ENCODE measurements at places on chromosomes 4 and X.

GRCh38 chr4:112938461-112939058 is 110.9 kb upstream of the ANK2 start:
- DNase-seq: peak; percentile 78

GRCh38 chrX:136762820-136763452 is 17.8 kb downstream of the ARHGEF6 start:
- no peak for DNase-seq

- no peak for DNase-seq
These were observed 80.7 kb downstream of the FHIP1A start for GRCh38 chr4:151489462-151490203.

- DNase-seq: no peak
These were observed 75.8 kb downstream of the MAGEB10 start for GRCh38 chrX:27883468-27884092.

DNA sequence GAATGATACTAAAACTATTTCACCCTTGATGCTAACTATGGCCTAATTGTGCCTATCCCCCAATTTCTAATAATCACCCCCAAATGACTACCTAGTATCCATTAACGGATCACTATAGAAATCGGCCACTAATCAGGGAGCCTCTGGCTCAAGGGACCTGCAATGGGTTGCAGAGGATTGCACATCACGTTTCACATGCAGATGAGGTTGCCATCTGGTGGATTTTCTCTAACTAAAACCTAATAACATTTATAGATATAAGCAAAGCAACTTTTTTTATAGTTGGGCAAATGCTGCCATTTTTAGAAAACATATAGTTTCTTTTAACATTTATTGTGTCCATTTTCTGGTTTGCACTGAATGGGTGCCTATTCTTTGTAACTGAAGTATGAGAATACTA is 28.3 kb upstream of the ALG13 start:
- no peak for DNase-seq

GRCh38 chr4:84385203-84385602 is 113.9 kb downstream of the NKX6-1 start:
- no peak for DNase-seq

- DNase-seq: no peak
These were observed at the start of gene TAF7L for GRCh38 chrX:101290957-101291603. Gene TAF7L, minus strand, starts transcription at chrX:101291334. Its CDS starts 3,791 bp downstream, at chrX:101287543.

DNA sequence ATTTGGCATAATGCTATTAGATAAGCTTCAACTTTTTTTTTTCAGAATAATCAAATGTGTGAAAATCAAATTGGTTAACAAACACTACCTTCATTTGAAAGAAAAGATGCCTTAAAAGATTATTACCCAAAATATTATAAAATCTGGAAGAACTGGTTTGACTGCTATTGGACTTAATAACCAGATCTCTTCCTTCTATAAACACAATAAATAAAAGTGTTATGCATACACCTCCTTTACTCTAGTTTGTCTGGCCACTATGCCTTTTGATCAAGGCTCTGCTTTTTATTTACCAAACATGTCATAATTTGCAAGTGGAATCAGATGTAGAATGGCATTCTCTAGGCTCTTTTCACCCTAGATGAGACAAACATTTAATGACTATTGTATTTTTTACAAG is 897.3 kb upstream of the EPHA5 start:
- DNase-seq: no peak

GRCh38 chr4:61293707-61294400 is 93.7 kb downstream of the ADGRL3 start:
- DNase-seq: no peak

- no peak for DNase-seq
These were observed 493 bp downstream of the TCEAL5 start for GRCh38 chrX:103275947-103276567.
